Type B pancreatic cell (in vitro differentiated cells): ENCODE measurements at places on chromosomes 1 and 21.

DNA sequence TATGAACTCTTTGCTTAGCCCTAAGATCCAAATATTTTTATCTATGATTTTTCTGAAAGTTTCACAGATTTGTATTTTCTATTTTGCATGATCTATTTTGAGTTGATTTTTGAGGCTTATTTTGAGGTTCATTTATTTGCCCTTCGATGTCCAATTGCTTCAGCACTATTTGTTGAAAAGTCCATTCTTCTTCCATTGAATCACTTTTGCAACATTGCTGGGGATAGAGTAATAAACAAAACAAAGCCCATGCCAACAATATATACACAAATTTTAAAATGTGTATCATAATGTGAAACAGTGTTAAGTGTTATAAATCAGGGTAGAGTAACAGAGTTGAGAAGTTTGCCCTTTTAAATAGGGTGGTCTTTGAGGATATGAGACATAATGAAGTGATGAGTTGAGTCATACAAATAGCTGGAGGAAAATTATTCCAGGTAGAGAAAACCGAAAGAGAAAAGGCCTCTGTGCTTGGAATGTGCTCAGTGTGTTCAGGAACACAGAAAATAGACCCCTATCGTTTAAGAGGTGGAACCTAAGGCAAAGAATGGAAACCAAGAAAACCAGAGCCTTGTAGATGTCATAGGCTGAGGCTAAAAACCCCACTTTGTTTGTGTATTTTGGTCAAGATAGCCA lies 172.7 kb upstream of the NR5A2 start:
- no peak for DNase-seq

DNA sequence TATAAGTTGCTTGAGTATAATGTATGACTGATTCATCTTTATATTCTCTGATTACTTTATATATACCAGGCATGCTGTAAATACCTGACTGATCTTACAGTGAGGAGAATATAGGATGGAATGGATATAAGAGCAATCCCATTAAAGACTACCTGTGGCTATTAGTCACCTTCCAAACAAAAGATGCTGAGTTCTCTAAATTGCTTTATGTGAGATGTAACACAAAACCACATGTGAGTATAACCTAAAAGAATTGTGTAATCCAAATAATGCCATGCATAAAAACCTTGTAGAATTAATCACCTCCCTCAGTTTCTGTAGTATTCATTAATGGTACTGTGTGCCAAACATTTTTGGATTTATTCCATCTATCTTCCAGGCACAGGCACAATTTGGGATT lies 134.6 kb upstream of the LRRC7 start:
- no peak for DNase-seq

DNA sequence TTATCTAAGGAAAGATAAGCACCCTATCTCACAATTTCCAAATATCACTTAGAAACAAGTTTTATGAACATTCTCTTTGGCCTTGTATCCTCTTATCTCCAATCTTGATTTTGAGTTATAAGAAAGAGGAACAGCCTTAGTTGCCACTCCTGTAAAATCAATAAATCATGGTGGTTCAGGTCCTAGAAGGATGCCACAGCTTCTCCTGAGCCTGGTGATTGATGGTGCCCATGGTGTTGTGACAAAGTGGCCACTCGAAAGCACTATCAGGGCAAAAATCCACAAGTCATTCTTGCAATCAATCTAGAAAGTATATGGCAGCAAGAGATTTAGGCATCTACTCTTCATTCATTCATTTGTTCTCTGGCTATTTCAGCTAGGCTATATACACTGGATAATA lies 27.8 kb downstream of the GBP6 start:
- no peak for DNase-seq

GRCh38 chr1:169681140-169681539 lies 30.3 kb downstream of the SELL start:
- DNase-seq, result no peak

DNA sequence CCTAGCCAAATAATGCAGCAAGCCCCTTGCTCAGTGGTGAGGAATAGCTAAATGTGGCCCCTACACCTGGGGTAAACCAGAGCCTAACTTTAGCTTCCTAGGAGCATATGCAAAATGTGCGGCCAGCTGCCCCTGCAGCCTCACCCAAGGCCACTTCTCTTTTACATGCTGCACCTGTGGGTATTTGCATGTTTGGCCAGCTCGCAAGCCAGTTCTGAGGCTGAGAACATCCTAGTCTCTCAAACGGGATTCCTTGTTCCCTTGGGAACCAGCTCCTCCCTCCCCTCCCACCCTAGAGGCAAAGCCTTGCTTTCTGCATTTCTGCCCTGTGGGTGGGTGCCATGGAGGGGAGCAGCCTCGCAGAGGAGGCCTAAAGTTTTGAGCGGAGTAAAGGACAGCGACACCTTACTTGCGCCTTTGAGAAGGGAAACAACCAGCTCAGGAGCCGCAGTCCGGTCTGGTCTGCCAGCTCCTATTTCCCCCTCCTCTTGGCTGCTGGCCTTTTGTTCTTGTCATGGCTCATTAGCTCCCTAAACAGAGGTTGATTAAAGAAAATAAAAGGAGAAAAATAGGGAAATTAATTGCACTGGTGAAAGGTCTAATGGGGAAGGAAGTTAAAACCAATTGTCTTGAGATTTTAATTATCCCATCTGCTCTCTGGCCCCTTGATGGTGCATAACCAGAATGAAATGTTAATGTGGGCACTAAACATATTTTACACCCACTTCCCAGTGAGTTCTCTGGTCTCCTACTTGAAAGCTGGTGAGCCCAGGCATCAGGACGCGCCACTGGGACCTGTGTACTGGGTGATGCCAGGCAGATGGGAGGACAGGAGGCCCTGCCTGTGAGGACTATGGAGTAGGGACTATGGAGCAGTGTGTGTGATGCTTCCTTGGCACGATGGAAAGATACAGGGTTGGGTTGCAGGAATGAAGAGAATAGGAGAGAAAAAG lies 68.7 kb downstream of the TEX35 start:
- peak; percentile 43 for DNase-seq

DNA sequence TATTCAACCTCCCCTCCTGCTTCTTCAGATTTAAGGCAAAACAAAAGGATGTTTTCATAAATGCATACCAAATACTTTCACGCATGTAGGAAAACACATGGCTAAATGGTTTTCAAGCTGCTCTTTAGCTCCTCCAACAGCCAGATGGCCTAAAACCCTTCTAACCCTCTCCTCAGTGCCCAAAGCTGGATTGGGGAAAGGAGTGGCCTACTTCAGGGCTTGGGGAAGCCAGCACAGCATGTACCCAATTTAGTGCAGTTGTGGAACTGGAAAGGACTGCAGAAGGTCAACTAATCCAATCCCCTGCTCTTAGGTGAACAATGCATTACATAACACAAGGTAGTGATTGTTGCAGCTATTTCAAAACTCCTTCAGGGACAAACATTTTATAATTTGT lies 9.3 kb downstream of the F5 start:
- DNase-seq, result no peak

GRCh38 chr21:41848958-41849580 lies 30.1 kb downstream of the PRDM15 start:
- DNase-seq, result no peak

GRCh38 chr1:2300851-2301606 lies 72.9 kb downstream of the SKI start:
- no peak for DNase-seq

- no peak for DNase-seq
Observed at GRCh38 chr1:29832471-29832870, 596.1 kb downstream of the PTPRU start.

- no peak for DNase-seq
Observed at GRCh38 chr1:159598196-159598595, 10.6 kb downstream of the APCS start.

GRCh38 chr1:240091614-240092300 lies at the start of gene FMN2:
TSS of gene FMN2 (plus strand) at chr1:240091883. CDS start at chr1:240092110, 227 bp downstream.
- DNase-seq, result peak; percentile 75

GRCh38 chr1:100629391-100629790 lies 90.2 kb upstream of the VCAM1 start:
- DNase-seq, result no peak

GRCh38 chr1:237888143-237888542 lies 2.6 kb downstream of the ZP4 start:
- DNase-seq, result no peak
